Foreskin fibroblast (primary cell): ENCODE measurements at places on chromosomes 7 and 10.
A peak's percentile ranks its signal among the peaks of the same experiment; 100 is the strongest.

DNA sequence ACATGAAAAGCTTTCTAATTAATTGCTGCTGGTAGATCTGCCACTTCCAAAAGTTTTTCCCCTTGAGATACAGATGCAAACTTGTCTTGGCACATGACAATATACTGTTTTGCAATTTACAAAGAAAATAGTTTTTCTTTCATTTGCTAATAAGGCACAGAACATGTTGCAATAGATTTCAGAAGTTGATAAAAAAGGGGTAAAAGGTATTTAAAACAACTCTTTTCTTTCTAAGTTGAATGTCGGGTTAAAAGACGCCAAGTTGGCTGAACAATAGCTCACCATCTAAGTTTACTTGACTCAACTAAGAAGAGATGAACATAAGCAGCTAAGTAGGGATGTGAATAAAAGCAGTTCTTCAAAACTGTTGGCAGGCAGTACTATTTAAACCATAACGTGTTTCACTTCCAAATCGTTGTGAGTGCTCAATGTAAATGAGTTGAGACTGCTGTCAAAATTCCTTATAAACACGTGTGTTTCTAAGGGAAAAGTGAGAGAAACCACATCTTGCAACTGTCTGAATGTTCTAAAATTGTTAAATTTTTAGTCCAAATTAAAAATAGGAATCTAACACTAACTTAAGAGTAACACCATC, 14.5 kb upstream of the THSD7A start:
- DNase-seq: no peak

GRCh38 chr10:27819781-27820531, 74.3 kb upstream of the MKX start:
- DNase-seq: peak; percentile 1

DNA sequence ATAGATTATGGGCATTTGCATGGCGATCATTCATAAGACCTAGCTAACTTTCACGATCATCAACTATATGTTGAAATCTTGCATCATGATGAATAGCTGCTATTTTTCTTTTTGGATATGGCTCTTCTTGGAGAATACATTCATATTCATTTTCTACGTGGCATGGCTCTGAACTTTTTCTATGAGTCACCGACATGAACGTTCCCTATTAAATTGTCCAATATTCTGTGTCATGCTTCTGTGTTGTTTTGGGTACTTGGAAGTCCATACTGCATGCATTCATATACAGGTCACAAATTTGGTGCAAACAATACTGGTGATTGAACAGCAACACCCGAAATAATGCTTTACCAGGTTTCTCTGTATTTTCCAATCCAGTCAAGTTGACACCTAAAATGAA, 37.9 kb upstream of the ANKRD1 start:
- DNase-seq: peak; percentile 57

DNA sequence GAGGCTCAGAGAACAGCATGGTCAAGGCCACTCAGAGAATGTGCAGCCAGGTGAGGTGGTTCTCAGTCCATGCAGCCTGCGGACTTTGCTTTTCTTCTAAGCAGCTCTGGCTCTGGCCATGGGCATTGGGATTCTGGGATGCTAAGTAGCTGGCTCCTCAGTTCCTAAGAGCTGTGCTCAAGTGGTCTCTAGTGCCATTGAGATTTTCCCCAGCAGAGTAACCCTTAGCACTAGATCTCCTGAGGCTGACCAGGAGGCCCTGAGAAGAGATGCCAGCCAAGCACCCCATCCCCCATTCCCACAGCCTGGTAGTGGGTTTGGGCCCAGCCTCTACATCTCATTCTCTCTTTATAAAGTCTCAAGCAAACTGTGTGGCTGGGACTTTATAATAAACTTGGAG, 77.1 kb downstream of the KCNMA1 start:
- no peak for DNase-seq

- DNase-seq: no peak
These were observed 3.5 kb upstream of the EN2 start for GRCh38 chr7:155454183-155455112.

DNA sequence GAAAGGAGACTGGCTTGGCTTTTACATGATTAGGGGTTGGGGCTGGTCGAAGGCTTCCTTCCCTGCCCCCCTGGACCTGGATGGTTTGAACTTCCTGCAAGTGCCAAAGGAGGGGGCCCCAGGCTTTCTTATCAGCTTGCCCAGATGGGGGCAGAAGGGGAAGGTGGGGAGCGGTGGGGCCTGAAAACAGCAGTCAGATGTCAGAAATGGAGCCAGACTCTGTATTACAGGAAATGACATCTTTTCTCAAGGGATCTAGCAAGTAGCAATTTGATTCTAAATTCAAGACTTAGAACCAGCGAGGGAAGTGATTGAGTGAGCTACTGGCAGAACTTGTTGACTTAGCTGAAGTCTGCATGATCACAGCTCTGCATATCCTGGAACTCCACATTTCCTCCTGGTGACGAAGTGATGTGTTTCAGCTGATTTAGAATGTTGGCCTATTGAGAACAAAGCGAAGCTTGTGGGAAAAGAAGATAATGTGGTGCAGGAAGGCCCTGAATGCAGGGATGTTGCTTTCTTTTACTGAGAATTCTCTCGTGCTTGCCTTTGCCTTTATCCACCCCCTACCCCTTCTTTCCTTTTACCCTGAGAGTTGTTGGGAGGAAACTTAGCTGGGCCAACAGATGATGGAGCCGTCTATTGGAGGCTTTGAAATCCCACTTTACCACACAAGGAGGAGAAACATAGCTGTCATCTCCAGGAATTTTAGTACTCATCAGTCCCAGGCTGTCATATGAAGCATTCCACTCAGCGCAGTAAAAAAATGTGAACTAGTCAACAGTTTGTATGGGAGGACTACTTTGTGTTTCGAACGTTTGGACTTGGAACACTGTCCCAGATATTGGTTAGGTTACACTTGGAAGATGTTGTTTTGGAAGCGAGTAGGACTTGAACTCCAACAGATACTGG, 43.2 kb downstream of the CCNY start:
- peak; percentile 42 for DNase-seq

DNA sequence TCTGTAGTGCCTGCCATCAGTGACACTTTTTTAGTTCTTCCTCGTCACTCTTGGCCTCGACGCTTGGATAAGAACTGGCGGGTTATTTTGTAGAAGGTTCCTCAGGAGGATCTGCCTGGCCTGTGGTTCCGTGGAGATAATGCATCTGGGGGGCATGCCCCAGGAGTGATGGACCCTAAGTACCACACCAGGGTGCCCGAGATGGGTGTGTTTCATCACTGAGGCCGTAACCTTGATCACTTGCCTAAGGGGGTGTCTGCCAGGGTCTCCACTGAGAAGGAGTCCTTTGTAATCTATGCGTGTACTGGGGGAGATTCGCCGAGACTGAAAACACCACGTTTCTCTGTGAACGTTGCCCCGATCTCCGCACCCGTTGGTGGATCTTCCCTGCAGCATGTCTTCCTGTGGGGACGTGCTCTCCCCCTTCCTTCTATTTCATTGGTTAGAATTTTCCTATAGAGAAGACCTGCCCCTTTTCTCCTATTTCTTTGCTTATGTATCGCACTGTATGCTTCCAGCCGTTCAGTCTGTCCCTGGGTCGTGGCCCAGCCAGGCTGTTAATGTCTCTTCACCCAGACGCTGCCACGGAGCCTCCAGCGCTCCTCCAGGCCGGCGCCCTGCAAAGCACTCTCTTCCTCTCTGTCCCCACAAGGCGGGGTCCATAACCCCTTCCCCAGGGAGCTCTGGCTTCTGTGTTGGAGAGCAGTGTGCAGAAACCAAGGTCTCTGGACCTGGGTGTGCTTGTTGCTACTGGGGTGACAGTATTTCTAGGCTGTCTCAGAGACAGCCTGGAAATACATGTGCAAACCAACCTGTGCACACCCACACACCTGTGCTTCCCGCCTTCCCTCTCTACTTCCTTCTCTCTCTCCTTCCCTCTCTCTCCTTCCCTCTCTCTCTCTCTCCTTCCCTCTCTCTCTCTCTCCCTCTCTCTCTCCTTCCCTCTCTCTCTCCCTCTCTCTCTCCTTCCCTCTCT, 14.4 kb upstream of the DPYSL4 start:
- DNase-seq: no peak

DNA sequence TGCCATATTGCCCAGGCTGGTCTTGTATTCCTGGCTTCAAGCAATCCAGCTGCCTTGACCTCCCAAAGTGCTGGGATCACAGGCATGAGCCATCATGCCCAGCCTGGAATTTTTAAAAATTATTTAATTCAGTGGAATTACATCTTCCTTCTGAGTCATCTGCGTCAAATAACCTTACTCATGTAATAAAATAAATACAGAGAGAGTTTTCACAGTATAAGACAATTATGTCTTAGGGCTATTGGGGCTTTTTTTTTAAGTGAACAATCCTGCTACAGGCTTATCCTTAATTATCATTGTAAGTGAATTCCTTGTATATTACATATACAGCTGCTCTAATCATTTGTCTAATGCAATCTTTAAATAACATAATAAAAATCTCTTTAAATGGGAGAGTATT, 108.3 kb downstream of the MAPK8 start:
- no peak for DNase-seq

DNA sequence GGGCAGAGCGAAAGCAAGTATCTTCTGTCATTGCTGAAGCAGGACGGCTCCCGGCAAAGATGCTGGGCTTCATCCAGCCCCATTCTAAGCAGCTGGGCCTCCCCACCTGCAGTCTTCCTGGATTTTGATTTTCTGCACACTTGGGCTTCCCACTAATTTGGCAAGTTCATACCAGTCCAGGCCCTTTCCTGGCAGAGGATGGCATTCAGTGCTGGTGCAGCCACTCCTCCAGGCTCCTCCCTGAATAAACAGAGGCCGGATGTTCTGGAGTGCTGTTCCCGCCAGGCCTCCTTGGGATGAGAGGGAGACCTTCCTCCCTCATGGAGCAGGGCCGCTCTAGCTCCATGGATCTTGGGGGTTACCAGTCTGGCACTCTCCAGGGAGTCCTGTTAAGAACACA, 3.4 kb downstream of the BAG3 start:
- peak; percentile 44 for DNase-seq

GRCh38 chr10:131446171-131446570, 134.7 kb upstream of the TCERG1L start:
- DNase-seq: no peak

DNA sequence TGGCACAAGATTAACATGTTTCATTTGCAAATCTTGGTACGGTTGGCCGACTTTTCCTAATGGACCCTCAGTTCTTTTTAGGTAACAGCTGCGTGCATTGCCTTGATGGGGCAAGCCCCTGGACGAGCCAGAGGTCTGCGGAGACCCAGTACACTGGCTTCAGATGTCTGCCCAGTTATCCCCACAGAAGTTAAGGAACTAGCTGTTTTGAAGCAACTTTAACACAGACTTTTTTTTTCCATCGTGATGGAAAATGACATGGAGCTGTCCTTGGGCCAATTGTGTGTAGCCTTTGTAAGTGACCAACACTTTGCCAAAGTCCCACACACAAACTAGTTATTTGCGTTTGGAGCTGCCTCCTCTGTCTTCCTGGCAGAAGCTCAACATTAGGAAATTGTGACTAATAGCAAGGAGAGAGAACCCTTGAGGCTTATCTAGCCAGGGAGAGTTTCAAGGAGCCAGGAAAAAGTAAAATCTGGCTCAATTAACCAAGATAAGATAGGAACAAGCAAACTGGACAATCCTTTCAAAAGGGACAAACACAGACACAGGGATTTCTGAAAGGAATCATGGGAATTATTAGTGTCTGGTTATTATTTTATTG, 99.6 kb upstream of the BMPER start:
- DNase-seq: peak; percentile 77
